Esophagus squamous epithelium (tissue), 5 donors: ENCODE measurements at places on chromosomes 2 and 18. TPM values are rescaled to one million over a fixed set of nuclear protein-coding genes. Genes with fewer than 3 reads are reported as not detected.

TWIST2 gene
- total RNA-seq = 3.1 TPM

PLB1 gene
- total RNA-seq = 2.1 TPM

SLC30A3 gene
- total RNA-seq = 0.18 TPM

NT5C1B gene
- total RNA-seq = not detected

FN1 gene
- total RNA-seq = 15.7 TPM

MBP gene
- 38.9 TPM for total RNA-seq

KCNIP3 gene
- total RNA-seq = 0.15 TPM

COL3A1 gene
- total RNA-seq = 60.3 TPM

IL1R2 gene
- total RNA-seq = 182 TPM

CMPK2 gene
- 4.9 TPM for total RNA-seq

GKN1 gene
- 2.5 TPM for total RNA-seq

OR6B3 gene
- total RNA-seq = not detected

VWA3B gene
- total RNA-seq = not detected

SULT1C2 gene
- total RNA-seq = not detected

DYSF gene
- 3.0 TPM for total RNA-seq

SERPINB11 gene
- 2.1 TPM for total RNA-seq

SERPINB13 gene
- total RNA-seq = 175 TPM

SIX3 gene
- total RNA-seq = not detected

GRB14 gene
- not detected for total RNA-seq

ACKR3 gene
- 25.8 TPM for total RNA-seq

EN1 gene
- not detected for total RNA-seq

CACNB4 gene
- total RNA-seq = 7.2 TPM

HAUS1 gene
- 29.2 TPM for total RNA-seq

SERPINB10 gene
- total RNA-seq = not detected

GCG gene
- not detected for total RNA-seq

LRRTM1 gene
- not detected for total RNA-seq

SCN3A gene
- 0.57 TPM for total RNA-seq

AGXT gene
- total RNA-seq = not detected

EFHD1 gene
- 0.30 TPM for total RNA-seq
